NCI-H446 treated with DMSO at 0.1 percent for 48 hours (cell line): ENCODE measurements at places on chromosomes 7 and 10.

DNA sequence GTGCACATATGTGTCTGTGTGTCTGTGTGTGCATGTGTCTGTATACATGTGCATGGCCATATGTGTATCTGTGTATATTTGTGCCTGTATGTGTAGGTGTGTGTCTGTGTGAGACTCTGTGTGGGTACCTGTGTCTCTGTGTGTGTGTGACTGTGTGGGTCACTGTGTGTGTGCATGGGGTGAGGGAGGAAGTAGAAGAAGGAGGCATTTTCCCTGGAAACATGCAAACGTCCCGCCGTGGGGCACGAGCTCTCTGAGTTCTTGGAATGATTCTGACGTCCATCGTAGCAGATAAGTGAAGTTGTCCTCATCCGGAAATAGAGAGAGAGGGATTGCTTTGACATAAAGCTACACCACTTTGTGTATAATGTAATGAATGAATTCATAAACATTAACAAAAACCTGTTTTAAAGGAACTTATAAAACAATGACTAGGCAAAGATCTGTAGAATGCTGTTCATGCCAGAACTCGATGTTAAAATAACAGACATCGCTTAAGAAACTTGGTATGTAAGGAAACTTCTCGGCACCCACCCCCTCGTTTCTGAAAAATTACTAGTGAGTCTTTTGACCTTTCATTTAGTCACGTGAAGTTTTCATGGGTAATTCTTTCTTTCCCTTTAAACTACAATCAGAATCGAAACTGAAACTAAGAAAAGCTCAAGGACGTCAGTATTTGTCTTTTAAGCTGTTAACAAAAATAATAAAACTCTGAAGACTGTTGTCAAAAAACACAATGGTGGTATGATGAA is 43.6 kb upstream of the KLF6 start:
- no peak for DNase-seq

- DNase-seq: no peak
These were observed 479 bp downstream of the CYP26A1 start for GRCh38 chr10:93074147-93074596.

DNA sequence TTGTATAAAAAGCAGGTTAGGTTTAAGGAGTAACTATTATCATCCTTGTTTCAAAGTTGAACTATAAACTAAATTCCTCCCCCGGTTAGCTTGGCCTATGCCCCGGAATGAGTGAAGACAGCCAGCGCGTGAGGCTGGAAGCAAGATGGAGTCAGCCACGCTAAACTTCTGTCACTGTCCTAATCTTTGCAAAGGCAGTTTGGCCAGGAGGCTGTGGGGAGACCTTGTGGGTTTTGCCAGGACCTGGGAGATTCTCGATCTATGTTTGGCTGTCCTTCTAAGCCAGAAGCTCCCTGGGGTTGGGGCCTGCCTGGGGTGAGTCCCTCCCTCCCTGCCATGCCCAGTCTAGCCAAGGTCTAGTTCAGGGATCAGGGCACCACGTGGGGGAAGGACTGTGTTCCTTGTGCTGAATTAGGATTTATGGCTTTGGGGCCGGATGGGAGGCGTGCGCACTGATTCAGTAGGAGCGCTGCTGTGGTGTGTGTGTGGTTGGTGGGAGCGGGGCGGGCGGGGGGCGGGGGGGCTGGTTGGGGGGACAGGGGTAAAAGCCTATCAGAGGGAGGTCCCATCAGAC is 871 bp upstream of the GTF2IRD1 start:
- no peak for DNase-seq

GRCh38 chr7:77386165-77386822 is 29.9 kb downstream of the GSAP start:
- no peak for DNase-seq

DNA sequence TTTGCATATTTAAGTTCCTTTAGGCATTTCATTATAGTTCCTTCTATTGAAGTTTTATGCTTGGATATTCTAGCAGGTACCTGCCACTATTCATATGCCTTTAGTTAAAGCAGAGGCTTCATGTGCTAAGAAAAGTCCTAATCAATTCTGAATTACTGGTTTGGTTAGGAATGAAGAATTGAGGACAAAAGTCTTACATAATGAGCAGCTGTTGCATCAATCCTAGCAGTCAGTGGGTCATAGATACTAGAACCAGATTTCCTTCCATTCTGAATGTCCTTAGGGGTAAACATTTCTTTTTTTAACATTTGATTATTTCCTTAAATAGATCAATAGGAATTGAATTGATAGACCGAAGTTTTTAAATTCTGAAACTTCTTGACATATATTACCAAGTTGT is 59.2 kb downstream of the CDK13 start:
- no peak for DNase-seq

GRCh38 chr10:111177379-111177778 is 100.5 kb downstream of the ADRA2A start:
- no peak for DNase-seq

DNA sequence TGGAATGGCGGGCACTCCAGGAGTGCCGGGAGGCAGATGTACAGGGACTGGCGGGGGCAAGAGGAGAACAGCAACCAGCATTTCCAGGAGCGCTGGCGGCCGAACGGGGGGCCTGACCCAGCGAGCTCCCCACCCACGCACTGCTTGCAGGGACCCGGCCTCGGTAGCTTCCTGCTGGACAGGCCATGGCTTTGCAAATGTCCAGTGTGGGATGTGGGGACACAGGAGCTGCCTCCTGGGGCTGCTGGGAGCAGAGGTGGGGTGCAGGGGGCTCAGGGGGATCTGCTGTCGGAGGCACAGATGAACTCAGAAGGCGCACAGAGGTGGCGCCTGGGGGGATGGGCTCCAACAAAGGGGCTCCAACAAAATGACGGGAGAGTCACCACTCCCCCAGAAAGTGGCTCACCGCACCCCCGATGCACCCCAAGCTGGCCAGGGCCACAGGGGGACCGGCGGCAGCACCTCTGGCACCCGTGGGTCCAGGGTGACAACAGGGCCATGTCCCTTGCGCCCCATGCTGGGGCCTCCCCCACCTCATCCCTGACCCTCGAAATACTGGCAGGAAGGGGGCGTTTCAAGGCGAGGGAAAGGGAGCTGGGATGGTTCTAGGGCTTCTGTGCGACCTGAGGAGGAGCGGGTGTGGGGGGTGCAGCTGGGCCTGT is 41.1 kb downstream of the AP5Z1 start:
- DNase-seq: no peak

GRCh38 chr10:59962756-59963155 is 56.4 kb upstream of the CCDC6 start:
- DNase-seq: no peak

GRCh38 chr10:78829565-78829964 is 239.2 kb upstream of the ZMIZ1 start:
- no peak for DNase-seq

DNA sequence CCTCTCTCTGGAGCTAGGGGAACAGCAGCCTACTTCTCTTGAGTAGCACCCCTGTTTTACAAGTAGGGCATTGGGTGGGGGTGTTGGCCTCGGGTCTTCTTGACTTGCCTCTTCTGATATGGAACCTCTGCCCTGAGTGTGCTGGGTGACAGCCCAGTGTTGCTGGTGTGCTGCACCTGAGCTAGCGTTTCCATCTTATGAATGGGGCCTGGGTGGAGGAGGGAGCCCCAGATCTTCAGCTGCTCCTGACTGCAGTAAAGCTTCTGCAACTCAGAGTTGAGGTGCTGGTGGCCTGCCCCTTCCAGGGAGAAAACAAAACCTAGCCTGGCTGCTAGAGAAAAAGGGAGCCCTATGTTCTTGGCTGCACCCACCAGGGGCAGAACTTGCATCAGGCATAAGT is 202.5 kb upstream of the SHH start:
- no peak for DNase-seq

- DNase-seq: no peak
These were observed 7.7 kb downstream of the AGMO start for GRCh38 chr7:15554081-15554480.

DNA sequence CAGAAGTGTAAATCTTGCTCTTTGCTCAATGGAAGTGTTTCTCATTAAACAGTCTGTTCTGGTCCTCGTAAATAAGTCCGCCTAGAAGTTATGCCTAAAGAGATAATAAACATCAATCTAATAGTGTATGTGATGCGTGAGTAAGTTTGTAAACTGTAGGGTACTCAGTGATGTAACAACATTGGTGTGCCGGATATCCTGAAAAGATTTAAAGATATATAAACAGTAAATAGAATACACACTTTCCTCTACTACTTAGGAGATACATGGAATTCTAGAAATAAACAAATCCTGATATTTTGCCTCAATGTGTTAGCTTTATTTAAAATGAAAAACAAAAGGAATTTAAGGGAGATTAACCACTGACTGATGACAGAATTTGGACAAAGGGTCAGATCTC is 123.5 kb downstream of the AHR start:
- no peak for DNase-seq

DNA sequence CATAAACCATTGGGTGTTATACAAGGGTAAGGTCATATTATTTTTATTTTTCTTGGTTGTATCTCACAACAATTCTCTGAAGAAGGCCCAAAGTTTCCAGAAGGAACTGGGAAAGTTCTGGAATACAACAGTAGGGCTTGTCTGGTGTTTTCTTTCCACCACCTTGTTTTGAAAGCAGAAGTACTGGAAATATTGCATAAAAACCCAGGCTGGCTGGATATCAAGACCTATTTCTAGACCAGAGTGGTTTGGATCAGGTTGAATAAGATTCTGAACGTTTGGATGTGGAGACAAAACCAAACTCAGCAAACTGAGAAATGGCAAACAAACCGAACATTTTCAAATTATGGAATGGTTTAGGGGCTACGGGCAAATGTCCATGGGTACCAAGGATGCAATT is 182.6 kb upstream of the FZD8 start:
- DNase-seq: no peak

DNA sequence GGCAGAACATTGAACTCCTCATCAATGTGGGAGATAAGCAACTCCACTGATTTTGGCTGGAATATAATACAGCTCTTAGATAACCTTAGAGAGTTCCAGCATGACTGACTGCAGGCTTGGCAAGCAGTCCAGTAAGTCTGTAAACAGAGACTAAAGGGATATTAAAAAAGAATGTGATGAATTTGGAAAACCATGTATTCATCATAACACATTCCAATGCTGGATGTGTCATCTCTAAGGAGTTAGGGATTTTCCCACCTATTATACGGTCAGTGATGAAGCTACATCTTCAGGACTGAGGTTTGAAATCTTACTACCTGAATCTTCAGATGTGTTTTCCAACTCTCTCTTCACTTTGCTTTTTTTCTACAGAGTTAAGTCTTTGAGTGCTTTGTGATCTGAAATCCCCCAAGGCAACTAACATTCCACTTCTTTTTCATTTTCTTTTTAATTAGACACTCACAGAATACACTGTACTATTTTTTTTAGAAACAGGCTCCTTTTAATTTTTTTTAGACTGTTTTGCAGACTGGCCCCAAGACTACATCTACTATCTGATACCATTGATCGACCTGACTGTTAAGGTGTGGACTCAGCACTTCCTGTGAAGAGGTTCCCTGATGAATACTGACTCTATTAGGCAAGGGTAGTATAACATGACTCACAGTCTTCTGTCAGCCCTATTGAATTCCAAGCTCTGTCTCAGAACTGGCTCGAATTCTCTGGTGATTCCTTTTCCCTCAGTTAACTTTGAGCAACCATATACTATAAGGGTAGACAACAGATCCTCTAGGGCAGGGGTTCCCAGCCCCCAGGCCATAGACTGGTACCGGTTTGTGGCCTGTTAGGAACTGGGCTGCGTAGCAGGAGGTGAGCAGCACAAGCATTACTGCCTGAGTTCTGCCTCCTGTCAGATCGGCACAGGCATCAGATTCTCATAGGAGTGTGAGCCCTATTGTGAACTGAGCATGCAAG is 678.2 kb downstream of the GRM8 start:
- DNase-seq: no peak

DNA sequence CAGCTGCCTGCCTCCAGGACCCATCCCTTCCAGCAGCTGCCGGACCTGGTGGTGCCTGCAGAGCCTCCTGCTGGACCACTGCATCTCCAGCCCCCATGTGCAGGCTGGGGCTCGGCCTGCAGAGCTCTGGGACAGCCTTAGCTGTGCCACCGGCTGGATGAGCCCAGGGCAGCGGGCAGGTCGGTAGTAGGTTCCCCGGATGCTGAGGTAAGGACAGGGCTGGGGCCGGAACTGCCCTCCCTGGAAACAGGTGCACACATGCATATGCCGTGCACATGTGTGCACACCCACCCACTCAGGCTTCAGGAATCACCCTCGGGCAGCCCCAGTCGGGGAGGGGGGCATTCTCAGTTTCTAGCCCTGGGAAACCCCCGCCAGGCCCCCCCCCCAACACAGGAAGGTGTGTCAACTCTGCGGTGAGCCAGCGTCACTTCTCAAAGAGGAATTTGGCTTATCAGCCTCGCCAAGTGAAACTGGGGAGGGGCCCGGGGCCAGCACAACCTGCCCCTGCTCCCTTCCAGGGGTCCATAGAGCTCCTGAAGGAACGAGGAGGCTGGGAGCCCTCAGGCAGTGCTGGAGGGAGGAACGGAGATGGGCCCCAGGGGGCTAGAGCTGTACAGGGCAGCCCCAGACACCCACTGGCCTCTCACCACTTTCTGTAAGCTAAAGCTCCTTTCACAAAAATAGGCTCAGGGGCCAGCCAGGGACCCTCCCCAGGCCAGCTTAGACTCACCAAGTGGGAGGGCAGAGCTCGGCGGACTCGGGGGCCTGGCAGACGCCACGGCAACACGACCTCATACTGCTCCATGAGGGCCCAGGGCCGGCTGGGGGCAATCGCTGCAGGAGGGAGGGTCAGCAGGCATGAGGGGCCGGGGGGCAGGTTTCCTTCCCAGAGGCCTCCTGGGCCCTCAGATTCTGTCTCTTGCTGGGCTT is 1.7 kb downstream of the ADAM8 start:
- DNase-seq: no peak

DNA sequence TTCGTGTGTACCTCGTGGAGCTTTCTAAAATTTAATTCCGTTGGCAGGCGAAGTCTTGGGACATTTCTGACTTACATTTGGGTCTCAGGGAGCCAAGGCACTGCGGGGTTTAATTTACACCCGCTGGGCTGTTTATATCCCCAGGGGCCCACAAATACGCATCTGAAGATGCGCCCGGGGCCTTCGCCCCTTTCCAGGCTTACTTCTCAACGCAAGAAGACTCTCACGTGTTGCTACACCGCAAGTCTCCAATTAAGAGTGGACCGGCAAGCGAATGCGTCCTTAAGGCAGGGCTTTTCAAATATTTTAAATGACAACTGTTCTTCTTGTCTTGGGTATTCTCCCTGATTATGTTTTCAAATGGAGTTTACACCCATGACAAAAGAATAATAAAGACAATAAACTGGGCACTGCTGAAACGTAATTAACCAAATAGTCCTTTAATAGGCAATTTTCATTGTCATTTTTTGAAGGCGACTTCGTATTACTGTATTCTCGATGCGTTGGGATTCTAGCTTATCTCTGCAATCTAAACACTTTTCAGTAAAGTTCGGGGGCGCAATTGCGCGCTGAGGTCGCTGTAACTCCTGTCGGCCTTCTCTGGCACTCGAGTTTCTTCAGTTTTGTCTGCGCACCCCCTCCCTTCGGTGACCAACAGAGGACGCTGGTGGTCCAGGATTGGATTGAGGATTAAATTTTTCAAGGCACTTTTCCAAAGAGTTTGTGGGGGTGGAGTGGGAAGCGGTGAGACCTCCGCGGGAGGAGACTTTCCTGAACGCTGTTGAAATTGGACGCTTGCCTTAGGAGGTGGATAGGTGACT is 837 bp upstream of the IGFBP3 start:
- peak; percentile 3 for DNase-seq
